ENCODE measurements at places on chromosomes 1 and 21. TPM values are rescaled to one million over a fixed set of nuclear protein-coding genes. Genes with fewer than 3 reads are reported as not detected.

DNA sequence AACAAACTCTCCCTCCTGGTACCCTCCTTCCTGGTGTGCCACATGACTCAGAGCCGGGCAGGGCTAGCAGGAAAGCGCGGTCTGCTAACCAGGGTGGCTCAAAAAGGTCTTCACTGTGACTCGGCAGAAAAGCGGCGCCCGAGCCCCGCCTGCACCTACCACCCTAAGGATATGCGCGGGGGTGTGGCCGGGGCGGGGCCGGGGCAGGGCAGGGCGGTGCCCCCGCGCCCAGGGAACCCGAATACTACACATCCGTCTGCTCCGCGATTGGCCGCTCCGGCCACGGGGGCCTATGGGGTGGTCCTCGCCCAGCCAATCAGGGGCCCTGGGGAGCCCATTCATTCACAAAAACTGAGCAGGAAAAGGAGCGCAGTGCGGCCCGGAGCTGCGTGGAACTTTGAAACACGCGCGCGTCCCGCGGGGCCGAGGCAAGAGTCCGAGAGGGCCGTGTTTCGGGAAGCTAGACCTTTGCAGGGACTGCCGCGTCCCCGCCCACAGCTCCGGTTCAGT, 1.7 kb downstream of the LRP8 start:
- DNase-seq: peak; percentile 91

GRCh38 chr1:162886705-162887104, 25.7 kb upstream of the CCDC190 start:
- no peak for DNase-seq

DNA sequence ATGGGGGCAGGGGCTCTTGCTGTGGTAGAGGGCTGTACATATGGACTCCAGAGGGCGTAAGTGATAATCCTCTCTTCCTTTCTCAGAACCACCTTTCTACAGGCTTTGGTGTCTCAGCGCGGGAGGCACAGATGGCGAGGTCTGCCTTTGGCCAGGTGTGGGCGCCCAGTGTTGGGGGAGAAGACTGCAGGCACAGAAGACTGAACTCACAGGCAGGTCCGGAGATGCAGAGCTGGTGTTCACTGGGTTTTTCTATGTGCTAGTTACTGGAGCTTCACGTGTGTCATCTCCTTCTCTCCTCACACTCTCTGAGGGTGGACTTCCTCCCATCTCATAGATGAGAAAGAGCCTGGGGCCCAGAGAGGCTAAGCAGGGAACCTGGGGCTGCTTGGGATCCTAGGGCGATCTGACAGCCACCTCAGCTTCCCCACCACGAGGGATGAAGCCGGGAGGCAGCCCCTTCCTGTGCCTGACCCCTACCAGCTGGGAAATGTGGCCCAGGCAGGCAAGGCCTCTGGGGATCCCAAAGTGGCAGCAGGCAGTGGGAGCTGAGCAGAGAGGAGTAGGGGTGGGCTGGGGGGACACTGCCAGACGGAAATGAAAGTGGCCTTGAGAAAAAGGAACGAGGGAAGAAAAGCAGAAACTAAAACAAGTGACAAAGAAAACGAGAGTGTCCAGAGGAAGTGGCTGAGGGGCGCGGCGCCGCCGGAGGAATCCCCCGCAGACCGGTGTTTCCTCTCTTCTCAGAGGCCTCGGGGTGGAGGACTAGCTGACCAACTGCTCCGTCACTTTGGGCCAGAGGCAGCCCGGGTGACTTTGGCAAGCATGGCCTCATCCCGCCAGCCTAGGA, 191.6 kb downstream of the HIVEP3 start:
- peak; percentile 65 for DNase-seq

GRCh38 chr1:201594575-201595245, 55.8 kb downstream of the NAV1 start:
- no peak for DNase-seq

GRCh38 chr1:176885751-176886150, 278.8 kb downstream of the ASTN1 start:
- no peak for DNase-seq

GRCh38 chr1:50179639-50180038, 70.9 kb downstream of the ELAVL4 start:
- no peak for DNase-seq

DNA sequence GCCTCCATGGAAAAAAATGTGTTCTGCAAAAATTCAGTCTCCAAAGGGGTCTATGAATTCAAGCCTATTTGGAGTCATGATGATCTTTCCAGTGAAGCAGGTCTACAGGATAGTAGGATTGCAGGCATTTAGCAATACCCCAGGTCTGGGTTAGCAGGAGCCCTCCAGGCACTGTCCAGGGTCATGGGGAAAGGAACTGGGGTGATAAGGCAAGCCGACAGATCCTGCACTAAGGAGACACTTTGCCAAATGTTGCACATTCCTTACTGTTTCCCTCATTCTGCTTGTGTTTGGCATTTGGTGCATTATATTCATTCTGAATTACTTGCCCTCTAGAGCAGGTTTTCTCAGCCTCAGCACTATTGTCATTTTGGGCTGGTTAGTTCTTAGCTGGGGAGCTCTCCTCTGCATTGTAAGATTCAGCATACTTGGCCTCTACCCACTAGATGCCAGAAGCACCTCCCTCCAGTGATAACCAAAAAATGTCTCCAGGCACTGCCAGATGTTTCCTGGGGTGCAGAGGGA, 333.3 kb upstream of the PLXNA2 start:
- DNase-seq: no peak

- no peak for DNase-seq
Measured at GRCh38 chr21:41640748-41641509, 125.9 kb downstream of the RIPK4 start.

DNA sequence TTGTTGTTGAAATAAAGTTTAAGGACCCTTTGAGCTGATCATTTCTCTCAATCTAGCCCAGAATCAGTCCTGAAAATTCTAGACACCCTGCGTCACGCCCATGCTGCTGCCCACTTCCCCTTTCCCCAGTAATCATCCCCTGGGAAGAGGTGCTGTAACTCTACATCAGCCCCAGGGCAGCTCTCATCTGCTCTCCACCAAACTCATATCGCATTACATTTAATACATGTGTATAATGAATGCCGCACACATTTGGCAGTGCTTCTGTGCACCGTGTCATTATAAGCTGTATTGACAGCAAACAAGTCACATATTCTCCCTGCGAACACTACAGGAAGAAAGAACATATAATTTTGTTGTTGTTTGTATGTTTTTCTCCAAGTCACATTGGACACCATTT, 539.7 kb upstream of the DAB1 start:
- DNase-seq: no peak

- no peak for DNase-seq
Measured at GRCh38 chr1:107740579-107740978, 224.4 kb downstream of the VAV3 start.

GRCh38 chr1:9658199-9658598, 6.7 kb downstream of the PIK3CD start:
- DNase-seq: no peak

DNA sequence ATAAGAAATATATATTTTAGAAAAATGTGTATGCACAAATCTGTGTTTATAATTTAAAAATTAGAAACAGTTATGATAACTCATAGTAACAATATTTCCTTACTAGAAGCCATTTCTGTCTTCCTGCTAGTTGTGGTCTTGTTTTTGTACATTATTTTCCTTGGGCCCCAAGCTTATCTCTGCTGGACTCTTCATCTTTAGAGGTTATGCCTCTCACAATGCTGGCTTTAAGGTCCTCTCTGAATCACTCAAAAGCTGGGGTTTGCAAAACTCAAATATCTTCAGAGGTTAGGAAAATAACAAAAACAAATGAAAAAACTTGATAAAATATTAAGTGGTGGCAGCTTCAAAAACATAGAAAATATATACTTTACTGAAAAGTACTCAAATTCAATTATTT, 133.8 kb downstream of the PTPRC start:
- no peak for DNase-seq

- no peak for DNase-seq
Measured at GRCh38 chr1:27150183-27150582, 4.7 kb downstream of the SLC9A1 start.

DNA sequence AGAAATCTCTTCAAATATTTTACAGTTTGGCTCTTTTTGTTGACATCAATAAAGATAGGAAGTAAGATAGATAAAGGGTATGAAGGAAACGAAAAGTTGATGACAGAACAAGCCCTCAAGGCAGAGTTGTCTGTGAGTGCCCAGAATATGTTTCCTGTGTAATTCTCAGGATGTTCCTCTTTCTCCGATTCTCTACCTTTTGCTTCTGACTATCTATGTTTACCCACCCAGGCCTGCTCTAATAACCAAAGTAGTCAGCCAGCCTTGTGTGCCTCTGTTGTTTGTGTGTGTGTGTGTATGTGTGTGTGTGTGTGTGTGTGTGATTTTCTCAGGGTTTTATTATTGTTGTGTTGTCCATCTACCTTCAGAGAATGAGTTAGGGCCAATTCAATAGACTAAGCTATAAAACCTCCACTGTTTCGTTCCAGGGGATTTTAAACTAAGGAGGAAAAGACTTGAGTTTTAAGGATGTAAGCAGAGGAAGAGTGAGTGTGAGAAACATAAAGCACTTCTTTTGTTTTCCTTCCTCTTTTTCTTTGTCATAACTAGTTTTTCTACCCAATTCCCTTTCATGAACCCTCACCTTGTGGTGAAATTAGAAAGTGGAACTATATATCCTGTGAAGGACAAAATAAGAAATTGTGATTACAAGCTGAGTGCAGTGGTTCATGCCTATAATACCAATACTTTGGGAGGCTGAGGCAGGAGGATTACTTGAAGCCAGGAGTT, 627.4 kb upstream of the NR5A2 start:
- DNase-seq: no peak

GRCh38 chr1:172357753-172358385, 62.6 kb upstream of the C1orf105 start:
- no peak for DNase-seq

DNA sequence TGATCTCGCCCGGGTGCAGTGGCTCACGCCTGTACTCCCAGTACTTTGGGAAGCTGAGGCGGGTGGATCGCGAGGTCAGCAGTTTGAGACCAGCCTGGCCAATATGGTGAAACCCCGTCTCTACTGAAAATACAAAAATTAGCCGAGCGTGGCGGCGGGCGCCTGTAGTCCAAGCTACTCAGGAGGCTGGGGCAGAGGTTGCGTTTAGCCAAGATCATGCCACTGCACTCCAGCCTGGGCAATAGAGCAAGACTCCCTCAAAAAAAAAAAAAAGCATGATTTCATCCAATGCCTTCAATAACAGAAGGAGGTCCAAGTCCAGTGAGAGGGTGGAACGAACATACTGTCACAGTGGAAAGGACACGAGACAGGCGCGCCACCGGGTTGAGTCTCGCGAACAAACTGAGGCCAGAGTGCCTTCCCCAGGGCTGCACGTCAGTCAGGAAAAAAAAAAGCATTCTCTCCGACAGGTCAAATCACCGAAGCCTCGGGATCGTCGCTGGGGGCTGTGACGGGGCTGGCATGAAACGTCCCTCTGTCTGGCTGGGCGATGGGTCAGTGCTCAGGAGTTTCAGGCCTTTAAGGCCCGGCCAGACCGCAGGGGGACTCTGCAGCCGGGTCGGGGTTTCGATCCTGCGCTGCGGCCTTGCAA, 8.4 kb upstream of the CROCC start:
- DNase-seq: peak; percentile 49

DNA sequence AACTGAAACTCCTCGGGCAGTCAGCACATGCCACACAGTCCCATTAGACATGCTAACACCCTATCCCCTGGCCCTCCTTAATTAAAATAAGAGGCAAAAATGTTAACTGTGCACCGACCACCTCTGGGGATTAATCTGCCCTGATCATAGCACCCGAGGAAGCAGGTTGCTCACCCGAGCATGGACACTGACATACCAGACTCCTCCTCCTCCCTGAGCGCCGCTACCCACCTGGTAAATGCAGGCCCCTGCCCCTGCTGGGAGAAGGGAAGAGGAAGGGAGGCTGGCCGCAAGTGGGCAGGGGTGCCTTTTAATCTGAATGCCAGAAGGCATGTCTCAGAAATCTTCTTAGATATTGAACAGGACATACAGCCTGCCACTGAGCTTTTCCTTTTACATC, 360.9 kb downstream of the RRAGC start:
- DNase-seq: no peak

GRCh38 chr1:71835442-71835813, 446.9 kb downstream of the NEGR1 start:
- DNase-seq: no peak

DNA sequence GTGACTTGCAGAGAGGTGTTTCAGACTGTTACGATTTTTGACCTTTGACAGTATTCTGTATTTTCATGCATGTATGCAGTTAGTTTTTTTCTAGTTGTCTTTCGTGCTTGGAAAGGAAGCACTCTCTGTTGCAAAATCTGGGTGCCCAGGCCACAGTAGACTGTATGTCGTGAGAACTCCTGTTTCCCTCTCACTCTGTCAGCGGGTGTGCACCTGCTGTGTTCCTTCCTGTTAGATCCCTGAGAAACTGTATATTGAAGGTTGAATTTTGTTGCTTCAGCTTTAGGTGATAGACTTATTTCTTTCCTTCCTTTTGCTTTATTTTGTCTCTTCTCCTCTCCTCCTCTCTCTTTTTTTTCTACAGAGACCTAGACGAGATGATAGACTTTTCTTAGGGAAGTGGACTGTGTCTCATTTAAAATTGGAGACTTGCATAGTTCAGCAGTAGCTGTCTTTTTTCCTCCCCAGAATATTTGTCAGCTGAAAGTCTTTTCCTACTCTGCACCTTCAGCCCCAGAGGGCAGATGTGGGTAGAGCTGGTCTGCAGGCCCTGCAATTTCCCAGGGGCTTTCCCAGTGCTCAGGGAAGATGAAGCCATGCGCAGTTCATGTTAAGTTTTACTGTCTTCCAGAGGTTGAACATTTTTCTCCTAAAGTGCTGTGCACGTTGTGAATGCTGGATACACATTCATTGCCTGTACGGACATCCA, 1.4 kb downstream of the TRAPPC10 start:
- no peak for DNase-seq

Gene ZMPSTE24
- total RNA-seq: 42.0 TPM

Gene KIF17
- 3.2 TPM for total RNA-seq

Gene SPRR2B
- total RNA-seq: not detected

Gene NUF2
- 1.2 TPM for total RNA-seq

Gene S100A9
- 529 TPM for total RNA-seq

Gene ABCG1
- 13.5 TPM for total RNA-seq

Gene PLA2G2C
- total RNA-seq: not detected

Gene NECAP2
- 23.7 TPM for total RNA-seq

Gene AADACL4
- total RNA-seq: not detected

Gene FOXO6
- total RNA-seq: 1.8 TPM

Gene MXRA8
- total RNA-seq: 38.3 TPM
